ENCODE measurements at places on chromosomes 13 and 19.

DNA sequence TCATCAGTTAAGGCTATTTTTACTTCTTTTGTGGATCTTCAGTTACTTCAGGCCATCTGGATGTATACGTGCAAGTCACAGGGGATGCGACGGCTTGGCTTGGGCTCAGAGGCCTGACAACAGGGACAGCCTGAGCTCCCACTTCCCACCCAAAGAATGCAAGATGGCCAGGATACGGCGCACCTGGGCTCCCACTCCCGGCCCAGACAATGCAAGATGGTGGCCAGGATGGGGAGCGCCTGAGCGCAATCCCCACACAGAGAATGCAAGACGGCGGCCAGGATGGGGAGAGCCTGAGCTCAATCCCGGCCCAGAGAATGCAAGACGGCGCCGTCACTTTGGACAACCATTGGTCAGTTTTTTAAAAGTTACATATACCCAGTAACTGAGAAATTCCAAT is 25.3 kb upstream of the MIER2 start:
- no peak for DNase-seq

DNA sequence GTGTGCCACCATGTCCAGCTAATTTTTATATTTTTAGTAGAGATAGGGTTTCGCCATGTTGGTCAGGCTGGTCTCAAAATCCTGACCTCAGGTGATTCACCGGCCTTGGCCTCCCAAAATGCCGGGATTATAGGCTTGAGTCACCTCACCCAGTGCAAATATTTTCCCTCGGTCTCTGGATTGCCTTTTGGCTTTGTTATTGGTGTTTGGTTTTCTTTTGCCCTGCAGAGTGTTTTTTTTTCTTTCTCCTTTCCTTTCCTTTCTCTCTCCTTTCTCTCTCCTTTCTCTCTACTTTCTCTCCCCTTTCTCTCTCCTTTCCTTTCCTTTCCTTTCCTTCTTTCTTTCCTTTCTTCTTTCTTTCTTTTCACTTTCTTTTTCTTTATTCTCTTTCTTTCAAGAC is 33.2 kb downstream of the KDM4B start:
- DNase-seq = no peak

DNA sequence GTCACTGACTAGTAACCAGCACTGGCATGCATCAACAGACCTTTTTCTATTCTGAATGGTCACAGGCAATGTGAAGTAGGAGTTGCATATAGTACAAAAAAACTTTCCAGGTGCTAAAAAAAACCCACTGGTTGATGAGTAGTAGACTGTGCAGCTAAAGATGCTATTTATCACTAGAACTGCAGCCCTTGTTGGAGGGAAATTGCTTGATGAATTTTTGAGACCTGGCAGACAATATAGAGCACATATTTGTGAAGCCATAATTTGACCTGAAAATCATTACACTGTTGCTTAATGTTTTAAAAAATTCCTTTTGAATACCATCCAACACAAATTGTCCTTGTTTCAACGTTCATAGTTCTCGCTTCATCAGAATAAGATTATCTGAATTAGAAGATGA is 441.0 kb downstream of the KLF12 start:
- no peak for DNase-seq

- no peak for DNase-seq
Measured at GRCh38 chr19:8257052-8257443, 47.9 kb downstream of the CERS4 start.

DNA sequence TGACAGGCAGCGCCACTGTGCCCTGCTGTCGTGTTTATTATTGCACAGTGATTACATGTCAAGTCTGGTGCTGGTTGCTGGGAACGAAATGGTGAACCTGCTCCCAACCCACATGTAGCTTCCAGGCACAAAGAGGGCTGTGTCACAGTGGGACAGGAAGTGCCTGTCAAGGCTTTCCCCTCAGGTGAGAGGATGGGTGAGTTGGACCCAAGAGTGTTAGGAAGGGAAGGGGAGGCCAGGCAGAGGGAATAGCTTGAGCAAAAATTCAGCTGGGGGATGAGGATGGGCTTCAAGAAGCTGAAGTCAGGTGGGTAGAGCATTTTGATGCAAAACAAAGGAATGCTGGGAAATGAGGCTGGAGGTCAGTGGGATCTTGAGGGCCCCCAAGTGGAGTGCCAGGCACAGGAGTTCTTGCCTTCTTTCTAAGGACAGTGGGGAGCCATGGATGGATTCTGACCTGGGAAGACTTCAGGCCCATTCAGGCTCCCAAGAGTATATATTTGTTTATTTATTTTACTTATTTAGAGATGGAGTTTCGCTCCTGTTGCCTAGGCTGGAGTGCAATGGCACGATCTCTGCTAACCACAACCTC is 8.5 kb upstream of the QTRT1 start:
- DNase-seq = no peak

- DNase-seq = no peak
Measured at GRCh38 chr19:50358483-50359327, 6.7 kb downstream of the NAPSA start.

DNA sequence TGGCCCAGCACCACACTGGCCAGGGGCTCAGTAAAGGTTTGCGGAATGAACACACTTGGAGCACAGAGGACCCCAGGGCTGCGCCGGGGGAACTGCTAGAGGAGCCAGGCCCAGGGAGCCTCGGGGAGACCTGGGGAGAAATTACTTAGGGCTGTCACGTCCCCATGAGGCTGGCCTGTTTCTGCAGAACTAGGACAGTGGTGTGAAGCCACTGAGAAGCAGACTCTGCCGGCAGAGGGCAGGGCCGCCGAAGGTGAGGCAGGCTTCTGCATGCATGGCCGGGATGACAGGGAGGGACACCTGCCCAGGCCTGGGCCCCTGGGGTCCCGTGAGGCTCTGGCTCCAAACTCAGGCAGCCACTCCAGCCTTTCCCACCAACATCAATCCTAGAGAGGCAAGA is 26.4 kb downstream of the ELAVL1 start:
- no peak for DNase-seq
